AG08395 (cell line): ENCODE measurements at places on chromosomes 4 and X.

DNA sequence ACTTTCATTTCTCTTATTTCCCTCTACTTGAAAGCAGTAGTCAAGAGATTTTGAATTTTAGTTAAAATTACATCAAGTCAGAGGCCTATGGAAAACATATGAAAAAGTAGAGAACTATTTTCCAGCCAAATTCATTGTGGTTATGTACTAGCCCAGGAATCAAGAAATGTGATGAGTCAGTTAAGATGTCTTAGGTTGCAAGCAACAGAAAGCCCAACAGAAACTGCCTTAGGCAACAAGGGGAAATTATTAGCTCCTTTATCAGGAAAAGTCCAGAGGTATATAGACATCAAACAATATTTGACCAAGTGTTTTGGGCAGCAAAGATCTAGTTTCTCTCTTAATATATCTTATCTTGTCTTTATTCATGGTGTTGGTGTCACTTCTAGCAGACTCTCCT, 37.8 kb upstream of the FRMD7 start:
- DNase-seq: no peak

- no peak for DNase-seq
These were observed 120.6 kb upstream of the AGA start for GRCh38 chr4:177562859-177563258.

GRCh38 chr4:121459026-121459425, 78.2 kb upstream of the QRFPR start:
- DNase-seq: no peak

- no peak for DNase-seq
These were observed 5.2 kb downstream of the YIPF6 start for GRCh38 chrX:68503836-68504636.

GRCh38 chr4:121551881-121552280, 144.9 kb downstream of the ANXA5 start:
- no peak for DNase-seq

GRCh38 chrX:63784346-63784901, 590 bp downstream of the ARHGEF9 start:
- no peak for DNase-seq

GRCh38 chrX:139831675-139832456, 101.0 kb downstream of the ATP11C start:
- DNase-seq: peak; percentile 30

DNA sequence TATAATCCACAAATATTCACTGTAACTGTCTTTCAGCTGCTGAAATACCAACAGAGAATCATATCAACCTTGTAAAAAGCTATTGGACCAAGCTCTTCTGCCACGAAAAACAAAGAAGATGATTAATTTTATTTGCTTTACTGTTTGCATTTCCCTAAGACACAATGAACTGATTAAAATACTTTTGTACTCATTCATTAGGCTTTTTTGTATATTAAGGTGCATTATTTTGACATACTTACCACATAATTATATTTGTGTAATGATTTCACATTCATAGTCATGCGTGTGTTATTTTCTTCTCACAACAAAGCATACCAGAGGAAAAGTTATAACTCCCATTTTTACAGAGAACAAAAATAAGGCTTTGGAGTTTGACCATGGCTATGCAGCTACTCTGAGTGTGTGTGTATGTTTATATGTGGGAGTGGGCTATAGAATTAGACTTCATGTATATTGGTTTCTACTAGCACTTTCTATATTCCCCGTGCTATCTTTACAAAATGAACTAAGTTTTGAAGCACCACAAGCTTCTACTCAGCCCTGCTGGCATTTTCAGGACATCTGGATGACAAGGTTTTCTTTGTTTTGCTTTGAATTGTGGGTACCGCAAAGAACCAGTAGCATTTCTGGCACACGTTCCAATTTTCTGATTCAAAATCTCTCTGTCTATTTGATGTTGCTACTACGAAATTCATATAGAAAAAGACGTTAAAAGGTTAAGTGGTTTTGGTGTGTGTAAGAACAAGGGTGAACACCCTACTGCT, 11.0 kb upstream of the FGF5 start:
- DNase-seq: peak; percentile 45

GRCh38 chr4:153418558-153418957, 47.6 kb upstream of the TMEM131L start:
- no peak for DNase-seq

GRCh38 chrX:5857232-5857631, 371.4 kb downstream of the NLGN4X start:
- no peak for DNase-seq

DNA sequence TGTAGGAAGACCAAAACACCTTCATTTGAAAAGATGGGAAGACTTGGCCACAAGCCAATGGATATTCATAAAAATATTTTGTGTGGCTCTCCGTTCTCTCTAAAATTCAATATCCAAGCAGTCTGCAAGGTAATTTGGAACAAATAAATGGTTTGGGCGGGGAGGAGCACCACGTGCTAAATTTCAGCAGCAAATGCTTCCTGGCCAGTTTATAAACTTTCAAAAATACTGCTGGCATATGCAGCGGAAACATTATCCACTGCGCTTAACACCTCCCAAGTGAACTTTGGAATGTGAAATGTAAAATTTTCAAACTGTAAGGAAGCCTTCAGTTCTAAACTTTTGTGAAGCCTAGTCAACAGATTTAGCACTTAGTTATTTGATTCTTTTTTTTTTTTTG, 191.0 kb downstream of the NSUN7 start:
- no peak for DNase-seq

DNA sequence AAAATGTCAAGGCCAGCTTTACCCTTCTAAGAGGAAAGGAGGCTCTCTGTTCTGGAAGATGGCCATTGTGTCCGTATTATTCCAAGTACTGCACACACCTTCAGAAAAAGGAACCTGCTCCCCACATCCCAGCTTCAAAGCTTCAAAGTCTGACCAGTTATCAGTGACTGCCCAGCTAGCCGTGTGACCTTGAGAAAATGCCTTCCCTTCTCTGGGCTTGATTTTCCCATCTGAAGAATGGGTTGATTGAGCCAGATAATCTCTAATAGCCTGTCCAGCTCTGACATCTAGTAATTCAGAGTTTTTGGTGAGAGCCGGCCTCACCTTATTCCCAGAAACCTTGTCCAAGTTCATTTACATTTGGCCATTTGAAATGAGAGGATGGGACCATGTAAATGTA, 3.0 kb downstream of the LONRF3 start:
- DNase-seq: no peak

DNA sequence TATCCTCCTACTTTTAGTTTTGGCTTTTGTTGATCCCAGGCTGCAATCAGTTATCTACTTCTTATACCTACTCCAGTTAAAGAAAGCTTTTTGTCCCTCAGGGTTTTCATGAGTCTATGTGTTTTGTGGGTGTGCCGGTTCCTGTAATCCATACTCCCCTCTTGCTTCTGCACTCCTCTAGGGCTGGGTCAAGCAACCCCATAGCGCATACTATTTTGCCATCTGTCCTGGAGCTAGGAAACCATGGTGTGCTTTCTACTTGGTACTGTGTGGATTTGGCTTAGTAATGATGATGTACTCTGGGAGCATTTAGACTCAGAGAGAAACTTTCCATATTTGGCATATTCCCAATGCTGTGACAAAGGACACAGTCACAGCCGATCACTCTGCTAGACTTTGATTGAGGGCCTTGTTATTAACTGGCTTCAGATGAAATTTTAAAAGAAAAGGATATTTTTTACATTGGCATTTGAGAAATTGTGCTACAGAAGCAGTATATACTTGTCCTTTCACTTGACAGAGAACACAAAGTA, 86.1 kb upstream of the GRXCR1 start:
- DNase-seq: no peak

- DNase-seq: no peak
These were observed 183.0 kb upstream of the PGRMC2 start for GRCh38 chr4:128470492-128471053.

GRCh38 chr4:123777373-123777772, 380.8 kb downstream of the SPRY1 start:
- DNase-seq: no peak

DNA sequence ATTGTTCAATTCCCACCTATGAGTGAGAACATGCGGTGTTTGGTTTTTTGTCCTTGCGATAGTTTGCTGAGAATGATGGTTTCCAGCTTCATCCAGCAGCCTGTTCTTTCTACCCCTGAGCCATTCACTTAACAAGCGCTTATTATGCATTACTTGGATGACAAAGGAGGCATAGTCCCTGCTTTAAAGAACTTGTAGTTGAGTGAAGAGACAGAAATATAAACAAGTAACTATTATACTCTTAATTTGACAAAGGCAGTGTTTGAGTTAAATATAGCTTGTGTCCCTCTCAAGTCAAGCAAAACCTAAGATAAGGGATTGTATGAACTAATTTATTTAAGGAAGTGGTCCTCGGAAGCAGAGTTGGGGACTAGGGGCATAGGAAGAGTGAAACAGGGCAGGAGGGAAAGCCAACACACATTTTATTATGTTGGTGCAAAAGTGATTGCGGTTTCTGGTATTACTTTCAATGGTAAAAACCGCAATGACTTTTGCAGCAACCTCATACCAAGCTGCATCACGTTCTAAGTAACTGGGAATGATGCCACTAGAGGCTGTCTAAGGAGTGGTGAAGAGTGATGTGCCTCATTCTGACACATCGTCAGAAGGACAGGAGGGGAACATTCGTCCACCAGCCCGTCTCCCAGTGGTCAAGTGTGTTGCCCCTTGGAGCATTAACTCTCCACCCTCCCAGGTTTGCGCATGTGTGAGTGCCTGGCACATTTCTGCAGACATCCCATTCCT, 41.8 kb downstream of the QDPR start:
- no peak for DNase-seq

DNA sequence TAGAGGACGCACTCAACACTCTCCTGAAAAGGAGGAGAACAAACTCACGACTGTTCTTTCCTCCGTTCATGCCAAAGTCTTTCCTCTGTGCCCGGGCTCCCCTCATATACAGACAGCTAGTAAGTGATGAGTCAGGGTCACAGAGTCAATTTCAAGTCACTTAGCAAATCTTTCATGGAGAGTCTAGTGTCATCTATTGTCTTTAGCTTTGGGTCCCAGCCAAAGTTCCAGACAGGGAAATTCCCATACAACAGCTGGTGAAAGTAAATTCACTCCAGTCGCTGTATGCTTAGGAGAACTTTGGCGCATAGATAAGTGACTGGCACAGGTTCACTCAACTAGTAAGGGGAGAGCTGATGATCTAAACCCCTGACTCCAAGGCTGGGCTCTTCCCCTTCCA, 226.5 kb downstream of the MID1 start:
- no peak for DNase-seq

DNA sequence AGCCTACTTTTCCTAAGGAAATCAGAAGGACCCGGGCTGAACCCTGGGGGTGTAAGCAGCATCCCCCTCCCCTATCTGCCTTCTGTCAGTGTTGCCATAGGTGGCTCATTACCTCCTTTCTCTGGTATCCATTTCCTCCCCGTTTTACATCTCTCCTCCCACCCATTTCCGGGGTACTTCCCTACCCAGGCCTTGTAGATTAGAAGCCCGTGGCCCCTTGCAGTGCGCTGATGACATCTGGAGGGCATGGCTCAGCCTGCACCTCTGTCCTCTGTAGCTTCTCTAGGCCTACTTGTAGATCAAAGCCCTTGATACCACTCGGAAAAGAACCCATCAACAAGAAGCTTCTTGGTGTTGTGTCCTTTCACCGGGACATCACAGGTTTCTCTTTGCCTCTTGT, 71.8 kb downstream of the NBDY start:
- DNase-seq: no peak

DNA sequence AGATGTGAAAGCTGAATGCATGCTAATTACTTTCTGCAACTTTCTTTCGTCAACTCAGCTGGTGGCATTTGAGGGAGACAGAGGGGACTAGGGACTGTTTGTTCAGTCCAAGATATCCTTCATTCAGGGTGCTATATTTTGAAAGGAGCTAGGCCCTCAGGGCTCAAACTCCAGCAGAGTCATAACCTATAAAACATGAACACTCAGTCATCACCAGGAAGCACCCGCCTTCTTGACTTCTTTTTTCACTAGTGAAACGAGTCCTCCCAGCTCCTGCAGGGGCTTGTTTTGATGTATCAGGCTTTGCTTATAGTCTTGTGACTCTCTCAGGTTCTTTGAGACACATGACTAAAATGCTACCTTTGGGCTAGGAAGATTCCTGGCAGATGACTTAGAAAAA, 230.6 kb downstream of the PCDH7 start:
- DNase-seq: no peak

- DNase-seq: no peak
These were observed 33.1 kb downstream of the IL15 start for GRCh38 chr4:141669501-141669900.

DNA sequence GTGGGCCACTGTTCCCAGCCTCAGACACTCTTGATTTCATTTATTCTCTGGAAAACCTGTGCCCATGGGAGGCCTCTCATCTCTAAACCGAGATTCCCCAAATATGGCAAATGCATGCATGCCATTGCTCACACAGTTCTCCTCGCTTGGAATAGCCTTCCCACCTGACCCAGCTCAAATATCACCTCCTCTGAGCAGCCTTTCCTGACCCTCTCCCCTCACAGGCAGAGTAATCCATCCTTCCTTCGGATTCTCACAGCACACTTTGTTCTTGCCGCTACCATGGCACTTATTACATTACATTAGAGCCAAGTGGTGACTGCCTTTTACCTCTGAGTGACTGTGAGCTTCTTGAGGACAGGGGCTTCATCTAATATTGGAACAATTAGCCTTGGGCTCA, 209.5 kb downstream of the HS6ST2 start:
- DNase-seq: no peak

GRCh38 chr4:170776983-170777382, 687.2 kb upstream of the AADAT start:
- no peak for DNase-seq

DNA sequence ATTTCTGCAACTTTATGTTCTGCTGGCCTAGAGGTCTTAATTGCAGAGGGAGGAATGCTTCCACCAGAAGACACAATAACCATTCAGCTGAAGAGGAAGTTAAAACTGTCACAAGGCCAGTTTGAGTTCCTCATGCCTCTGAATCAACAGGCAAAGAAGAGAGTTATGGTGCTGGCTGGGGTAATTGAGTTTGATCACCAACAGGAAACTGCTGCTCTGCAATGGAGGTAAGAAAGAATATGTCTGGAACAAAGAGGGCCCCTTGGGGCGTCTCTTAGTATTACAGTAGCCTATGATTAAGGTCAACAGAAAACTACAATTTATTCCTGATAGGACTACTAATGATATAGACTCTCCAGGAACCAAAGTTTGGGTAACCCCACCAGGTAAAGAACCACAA, 744.0 kb downstream of the FSTL5 start:
- no peak for DNase-seq

GRCh38 chr4:62260254-62260653, 1060.1 kb downstream of the ADGRL3 start:
- no peak for DNase-seq
